ENCODE measurements at places on chromosomes 3 and 15. TPM values are rescaled to one million over a fixed set of nuclear protein-coding genes. Genes with fewer than 3 reads are reported as not detected.

KLF15 gene
- 2.8 TPM for total RNA-seq

GOLGA6L7 gene
- total RNA-seq = not detected

CCRL2 gene
- total RNA-seq = 1.1 TPM

- DNase-seq = no peak
These were observed 42.2 kb downstream of the GOLGA6L10 start for GRCh38 chr15:82306791-82307713.

DNA sequence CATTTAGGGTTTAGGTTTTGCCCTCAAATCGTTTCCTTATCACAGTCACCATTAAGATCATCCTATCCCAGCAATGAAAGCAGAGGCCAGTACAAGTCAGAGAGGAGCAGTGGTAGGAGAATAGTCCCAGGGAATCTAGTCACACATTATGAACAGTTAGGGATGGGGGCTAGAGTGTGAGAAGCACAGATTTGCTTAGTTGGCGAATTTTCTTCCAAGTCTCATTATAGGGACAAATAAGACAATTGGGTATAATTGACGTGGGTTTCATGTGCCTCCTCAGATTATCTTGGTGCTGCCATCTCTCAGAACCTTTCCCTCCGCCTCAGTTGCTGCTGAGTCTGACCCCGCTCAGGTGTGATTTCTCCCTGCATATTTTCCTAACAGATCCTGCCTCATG is 407.1 kb downstream of the SQOR start:
- DNase-seq = no peak

DNA sequence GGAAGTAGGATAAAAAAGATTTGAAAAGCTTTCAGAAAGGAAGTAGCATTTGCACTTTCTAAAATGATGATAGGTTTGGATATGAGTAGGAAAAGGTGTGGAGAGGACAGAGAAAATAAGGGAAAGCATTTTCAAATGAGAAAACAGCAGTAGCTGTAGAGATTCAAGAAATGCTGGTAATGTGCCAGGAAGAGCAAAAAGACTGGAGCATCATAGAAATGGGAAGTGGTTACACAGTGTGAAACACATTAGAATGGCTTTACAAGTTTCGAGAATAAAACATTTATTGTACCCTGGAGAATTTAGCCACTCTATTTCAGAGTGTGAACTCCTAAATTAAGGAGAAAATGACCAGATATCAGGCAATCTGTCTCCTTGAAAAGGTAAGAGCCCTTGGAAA is 108.3 kb upstream of the CHL1 start:
- DNase-seq = no peak

- no peak for DNase-seq
These were observed 76.3 kb upstream of the LIPC start for GRCh38 chr15:58355382-58355971.

GRCh38 chr3:184496933-184497332 is 64.7 kb upstream of the EPHB3 start:
- DNase-seq = no peak

- no peak for DNase-seq
These were observed 129.1 kb upstream of the TGFBR2 start for GRCh38 chr3:30477149-30477921.

DNA sequence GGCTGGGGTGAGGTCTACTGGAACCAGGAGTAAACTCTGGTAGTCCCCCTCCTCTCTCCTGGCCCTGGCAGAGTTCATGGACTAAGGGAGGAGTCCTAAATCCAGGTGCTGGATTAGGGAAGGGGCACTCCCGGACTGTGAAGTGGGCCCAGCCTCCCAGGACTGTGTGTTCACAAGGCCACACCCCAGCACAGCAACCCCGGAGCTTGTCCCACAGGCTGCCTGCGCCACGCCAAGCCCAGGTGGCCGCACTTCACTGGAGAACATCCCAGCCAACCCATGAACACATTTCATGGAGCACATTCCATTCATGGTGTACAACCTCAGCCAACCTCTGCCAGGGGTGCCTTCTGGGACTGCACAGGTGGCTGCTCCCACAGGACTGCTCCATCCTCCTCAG is 8.2 kb downstream of the ARPIN start:
- DNase-seq = no peak
